Dorsolateral prefrontal cortex (tissue), 122 donors: ENCODE measurements at places on chromosomes 2 and 18. TPM values are rescaled to one million over a fixed set of nuclear protein-coding genes. Genes with fewer than 3 reads are reported as not detected.

Gene KLF11
- total RNA-seq, result 6.9 TPM

DNA sequence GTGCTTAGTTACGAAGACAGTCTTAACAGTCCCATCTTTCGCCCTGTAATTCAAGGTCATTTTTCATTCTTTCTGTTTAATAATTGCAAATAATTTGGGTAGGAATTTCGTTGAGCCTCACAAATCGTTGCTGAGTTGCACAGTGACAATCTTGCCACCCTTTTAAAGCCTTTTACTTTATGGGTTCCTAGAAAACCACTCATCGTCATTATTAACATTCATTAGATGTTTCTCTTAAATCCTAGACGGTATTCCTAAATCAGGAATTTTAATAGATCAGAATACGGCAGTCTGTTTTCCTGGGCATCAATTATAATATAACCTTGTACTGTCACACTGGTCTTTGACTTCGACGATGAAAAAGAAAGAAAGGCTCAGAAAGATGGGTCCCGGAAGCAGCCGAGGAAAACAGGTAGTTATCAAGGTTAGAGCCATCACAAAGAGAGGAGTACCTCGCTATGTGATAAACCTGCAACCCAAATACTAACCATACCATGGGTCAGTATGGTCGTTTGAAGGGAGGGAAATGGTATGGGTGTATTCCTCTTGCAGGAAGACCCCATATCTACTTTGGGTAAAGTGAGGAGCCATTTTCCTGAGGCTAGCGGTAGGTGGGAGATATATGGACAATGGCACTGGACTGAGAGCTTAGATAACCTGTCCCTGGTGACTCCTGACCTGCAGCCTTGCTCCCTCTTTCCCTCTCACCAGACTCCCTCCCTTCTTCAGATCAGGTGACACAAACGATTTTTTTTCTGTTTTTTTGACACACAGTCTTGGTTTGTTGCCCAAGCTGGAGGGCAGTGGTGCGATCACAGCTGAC is 981 bp upstream of the SF3B1 start:
- DNase-seq, result no peak

DNA sequence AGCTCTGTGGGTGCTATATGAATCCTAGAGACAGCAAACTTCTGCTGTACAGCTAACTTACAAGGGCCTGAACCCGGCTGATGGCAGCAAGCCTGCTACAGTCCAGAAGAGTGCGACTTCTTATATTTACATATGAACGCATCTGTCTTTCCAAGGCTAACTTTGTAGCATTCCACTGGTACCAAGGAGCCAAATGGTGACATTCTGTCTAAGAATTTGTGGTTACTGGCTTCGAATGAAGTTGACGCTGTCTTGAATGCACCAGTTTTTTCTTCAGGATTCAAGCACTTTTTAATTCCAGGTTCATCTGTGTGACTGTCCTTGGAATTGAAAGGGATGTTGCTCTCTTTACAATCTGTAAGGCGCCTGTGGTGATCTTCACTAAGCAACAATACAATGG is 42.4 kb downstream of the THUMPD2 start:
- DNase-seq, result no peak

Gene GALNT13
- 18.9 TPM for total RNA-seq

DNA sequence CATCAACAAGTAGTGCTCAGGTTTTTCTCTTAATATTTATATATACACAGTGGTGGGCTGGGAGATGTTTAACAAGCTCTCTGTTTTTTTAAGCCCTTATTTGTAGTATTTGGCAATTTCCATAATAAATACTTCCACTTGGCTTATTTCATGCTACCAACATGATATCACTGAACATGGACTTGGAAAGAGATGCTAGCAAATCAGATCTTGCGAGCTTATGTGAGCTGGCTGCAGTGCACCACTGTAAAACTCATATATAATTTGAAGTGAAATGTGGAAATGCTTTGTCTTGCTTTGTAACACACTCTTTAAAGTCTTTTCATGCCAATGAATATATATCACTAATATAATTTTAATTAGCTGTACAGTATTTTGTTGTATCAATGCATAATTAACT is 155.7 kb downstream of the ALK start:
- DNase-seq, result no peak

GRCh38 chr2:44444881-44445280 is 83.1 kb downstream of the CAMKMT start:
- DNase-seq, result no peak

GRCh38 chr2:126891681-126892500 is 6.8 kb upstream of the TEX51 start:
- DNase-seq, result peak; percentile 91

DNA sequence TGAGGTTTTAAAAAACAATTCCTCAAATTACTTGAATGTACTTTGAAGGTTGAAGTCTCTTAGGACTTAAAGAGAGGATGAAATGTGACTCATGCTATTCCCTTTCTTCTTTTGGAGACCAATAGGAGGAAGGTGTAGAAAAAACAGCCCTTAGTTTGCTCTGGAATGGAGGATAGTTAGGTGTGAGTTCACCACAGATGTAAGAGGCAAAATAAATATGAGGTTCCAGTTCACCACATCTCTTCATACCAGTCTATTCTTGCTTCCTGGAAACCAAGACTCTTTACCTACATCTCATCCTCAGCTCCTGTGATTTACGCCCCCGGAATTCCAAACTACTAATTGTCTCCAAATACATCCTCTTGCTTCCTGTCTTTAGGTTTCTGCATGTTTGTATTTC is 77.5 kb upstream of the TTC21B start:
- DNase-seq, result no peak

Gene SLC4A5
- 6.5 TPM for total RNA-seq

Gene TNS1
- 144 TPM for total RNA-seq

Gene DUSP11
- 21.5 TPM for total RNA-seq

- DNase-seq, result no peak
Observed at GRCh38 chr2:218883491-218884490, 3.1 kb downstream of the WNT10A start.

Gene TUBA4B
- total RNA-seq, result not detected

Gene NT5C1B
- total RNA-seq, result not detected

DNA sequence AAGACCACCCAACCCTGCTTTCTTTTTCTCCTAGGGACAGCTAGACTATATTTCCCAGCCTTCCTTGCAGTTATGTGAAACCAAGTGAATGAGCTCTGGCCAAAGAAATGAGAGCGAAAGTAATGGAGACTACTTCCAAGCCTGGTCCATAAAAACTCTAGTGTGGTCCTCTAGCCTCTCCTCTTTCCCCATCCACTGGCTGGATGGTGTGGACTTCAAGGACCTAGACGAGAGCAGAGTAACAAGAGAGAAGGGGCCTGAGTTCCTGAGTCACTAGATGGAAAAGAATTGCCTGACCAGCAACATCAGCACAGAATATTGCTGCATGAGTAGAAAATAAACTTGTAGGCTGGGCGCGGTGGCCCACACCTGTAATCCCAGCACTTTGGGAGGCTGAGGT is 2.9 kb upstream of the TMSB10 start:
- no peak for DNase-seq

Gene EPB41L3
- total RNA-seq, result 252 TPM

- peak; percentile 71 for DNase-seq
Observed at GRCh38 chr2:64327510-64328414, 126.2 kb upstream of the LGALSL start.

- DNase-seq, result no peak
Observed at GRCh38 chr2:222989431-222989830, 62.6 kb upstream of the KCNE4 start.

Gene MRO
- total RNA-seq, result 40.0 TPM

Gene FAM237A
- not detected for total RNA-seq

DNA sequence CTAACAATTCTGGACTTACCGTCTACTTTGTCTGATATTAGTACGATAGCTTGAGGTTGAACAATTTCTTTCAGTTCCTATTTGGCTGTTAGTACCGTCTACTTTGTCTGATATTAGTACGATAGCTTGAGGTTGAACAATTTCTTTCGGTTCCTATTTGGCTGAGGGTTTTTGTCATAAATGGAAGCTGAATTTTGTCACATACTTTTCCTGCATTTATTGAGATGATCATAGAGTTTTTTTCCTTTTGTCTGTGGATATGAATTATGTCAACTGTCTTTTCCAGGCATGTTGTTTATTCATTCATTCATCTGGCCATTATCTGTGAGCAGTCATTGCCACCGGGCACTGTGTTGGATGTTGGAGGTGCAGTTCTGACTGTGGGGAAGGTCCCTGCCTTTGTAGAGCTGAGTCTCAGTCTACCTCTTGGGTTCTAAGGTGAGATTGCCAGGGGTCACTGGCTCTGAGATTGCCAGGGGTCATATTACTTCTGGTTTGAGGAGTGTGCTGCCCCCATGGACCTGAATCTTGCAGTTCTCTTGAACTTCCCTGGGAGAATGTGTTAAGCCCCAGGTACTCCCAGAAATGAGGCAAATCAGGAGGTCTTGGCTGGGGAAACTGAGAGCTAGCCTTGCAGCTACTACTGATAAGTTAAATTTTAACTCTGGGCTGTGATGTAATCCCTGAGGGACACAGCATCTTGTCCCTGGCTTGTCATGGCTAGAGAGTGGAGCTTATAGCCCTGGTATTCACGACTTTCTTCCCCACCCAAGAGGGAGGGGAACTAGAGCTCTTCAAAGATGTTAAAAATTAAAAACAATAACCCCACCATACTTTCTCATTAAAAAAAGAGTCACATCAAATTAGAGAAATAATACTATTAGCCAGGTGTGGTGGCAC is 89.1 kb upstream of the MBOAT2 start:
- no peak for DNase-seq

DNA sequence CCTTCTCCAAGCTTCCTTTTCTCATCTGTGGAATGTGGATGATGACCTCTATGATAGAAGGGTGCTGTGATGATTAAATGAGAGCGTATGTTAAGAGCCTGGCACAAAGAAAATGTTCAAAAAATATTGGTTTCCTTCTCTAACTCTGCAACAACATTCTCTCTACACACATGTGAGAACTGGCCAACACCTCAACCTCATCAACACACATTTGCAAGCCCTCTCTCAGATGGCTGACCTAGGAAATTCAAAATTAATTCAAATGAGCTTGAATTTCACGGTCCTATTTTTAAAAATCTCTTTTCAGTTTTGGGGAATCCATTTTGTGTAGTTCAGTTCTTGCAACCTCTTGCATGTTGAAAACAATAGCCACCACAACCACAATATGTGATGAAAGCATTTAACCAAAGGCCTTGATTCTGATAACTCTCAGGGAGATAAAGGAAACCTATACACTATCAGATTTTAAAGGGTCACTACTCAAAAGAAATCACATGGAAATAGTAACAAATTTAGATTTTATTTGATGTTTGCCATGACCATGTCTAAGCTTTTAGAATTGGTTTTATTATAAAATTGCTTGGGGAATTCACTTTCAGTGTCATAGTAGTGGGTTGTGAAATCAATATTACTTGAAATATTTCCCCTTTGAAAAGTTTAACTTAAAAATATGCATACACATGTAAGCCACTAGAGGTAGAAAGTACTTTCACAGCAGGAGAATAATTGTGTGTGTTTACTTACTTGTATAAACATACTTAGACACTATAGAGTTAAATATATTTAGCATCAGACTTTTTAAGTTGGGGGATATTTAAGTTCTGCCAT is 16.6 kb upstream of the NABP1 start:
- DNase-seq, result no peak

DNA sequence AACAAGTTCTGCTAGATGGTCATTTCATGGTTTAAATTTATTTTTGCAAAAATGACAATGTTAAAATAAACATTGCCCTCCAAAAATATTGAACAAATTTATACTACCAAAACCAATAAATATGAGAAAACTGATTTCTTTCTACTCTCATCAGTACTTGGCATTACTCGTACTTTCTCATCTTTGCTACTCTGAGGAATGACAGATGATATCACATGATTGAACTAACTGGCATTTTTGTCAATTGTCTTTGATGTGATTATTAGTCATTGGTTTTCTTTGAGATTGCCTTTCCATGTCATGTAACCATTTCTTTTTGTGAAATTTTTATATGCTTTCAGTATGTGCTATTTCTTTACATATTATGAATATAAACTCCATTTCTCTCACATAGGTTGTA is 167.0 kb upstream of the ITGA4 start:
- no peak for DNase-seq

DNA sequence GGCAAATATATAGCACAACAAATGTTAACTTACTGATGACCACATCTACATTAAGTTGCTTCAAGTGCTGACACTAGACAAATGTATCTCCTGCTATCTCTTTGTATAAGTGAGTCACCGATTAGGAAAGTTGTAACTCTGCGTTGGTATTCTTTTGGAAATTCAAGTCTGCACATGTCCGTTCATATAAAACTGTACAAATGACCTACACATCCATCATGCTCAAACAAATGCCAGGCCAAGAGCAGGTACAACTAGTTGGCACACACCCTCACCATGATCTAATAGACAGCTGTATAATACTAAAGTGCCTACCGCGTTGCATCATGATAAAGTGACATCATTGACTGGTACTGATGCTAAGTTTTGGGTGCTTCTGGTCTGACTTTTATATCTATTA is 141.1 kb downstream of the RBMS1 start:
- no peak for DNase-seq

GRCh38 chr18:39805218-39805617 is 2149.8 kb upstream of the PIK3C3 start:
- no peak for DNase-seq

- DNase-seq, result no peak
Observed at GRCh38 chr18:40375837-40376236, 1579.2 kb upstream of the PIK3C3 start.

GRCh38 chr18:79420033-79420745 is 24.5 kb downstream of the NFATC1 start:
- no peak for DNase-seq

Gene CLEC4F
- total RNA-seq, result not detected

Gene NAT8
- total RNA-seq, result not detected

- no peak for DNase-seq
Observed at GRCh38 chr2:197707316-197708213, 2.4 kb downstream of the MARS2 start.

Gene TRIM43
- not detected for total RNA-seq
